ENCODE measurements at places on chromosomes 4 and X.

GRCh38 chr4:15291122-15291521 is 136.7 kb upstream of the C1QTNF7 start:
- no peak for DNase-seq

GRCh38 chr4:177574446-177574845 is 132.2 kb upstream of the AGA start:
- DNase-seq, result no peak

DNA sequence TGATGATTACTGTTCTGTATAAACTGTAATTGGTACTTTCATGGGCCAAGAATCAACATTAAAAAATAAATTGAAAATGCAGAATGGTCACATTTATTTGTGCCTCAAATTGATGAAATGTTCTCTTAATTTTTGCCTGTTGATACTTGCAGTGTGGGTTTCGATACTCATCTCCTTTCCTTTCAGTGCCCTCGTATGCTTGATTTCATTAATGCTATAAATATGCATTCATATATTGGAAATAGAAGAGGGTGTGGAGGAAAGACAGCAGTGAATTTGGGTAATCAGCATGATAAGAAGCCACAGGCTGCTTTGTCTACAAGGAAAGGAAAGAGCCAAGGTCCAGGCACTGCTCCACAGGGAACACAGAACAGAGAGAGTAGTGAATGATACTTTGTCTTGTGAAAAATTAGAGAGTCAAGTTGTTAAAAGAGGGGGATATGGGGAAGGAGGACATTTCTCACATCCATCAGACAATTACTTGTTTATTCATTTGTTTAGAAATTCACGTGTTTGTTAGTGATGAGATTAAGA is 1.0 kb upstream of the DDX60 start:
- DNase-seq, result no peak

GRCh38 chr4:185429660-185430059 is 3.9 kb upstream of the UFSP2 start:
- DNase-seq, result no peak

DNA sequence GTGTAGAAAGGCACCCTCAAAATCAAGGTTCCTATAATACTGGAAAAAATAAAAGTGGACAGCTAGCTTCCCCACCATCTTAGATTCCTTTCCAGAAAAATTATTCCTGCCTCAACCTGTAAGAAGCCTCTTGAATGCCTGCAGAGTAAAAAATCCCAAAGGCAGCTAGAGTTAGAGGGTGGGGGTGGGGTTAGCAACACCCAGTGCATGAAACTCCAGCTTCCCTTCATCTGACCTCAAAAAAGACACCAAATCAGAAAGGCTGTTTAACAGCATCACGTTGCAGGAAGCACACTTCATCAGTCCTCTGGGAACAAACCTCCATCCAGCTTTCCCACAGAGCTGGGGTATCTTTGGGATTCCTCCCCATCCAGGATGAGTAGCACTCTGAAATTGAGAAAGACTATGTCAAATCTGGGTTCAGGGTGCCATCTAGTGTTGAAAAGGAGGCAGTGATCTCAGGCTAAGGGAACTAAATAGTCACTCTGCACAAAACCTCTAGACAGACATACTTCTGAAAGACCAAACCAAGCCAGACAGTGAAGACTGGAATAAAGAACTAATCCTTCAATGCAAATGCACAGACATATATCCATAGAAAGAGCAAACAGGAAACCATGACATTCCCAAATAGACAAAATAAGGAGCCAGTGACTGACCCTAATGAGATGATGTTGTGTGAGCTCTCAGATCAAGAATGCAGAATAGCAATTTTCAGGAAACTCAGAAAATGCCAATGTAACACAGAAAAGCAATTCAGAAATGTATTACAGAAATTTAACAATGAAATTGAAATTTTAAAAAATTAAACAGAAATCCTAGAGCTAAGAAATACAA is 97.9 kb downstream of the ARHGEF9 start:
- no peak for DNase-seq

All from nucleus accumbens (tissue), 56 donors.